ENCODE measurements at places on chromosomes 4 and X.
A peak's percentile ranks its signal among the peaks of the same experiment; 100 is the strongest.

- peak; percentile 17 for ATAC-seq
Observed at GRCh38 chrX:132023896-132024386, 839 bp downstream of the STK26 start.

DNA sequence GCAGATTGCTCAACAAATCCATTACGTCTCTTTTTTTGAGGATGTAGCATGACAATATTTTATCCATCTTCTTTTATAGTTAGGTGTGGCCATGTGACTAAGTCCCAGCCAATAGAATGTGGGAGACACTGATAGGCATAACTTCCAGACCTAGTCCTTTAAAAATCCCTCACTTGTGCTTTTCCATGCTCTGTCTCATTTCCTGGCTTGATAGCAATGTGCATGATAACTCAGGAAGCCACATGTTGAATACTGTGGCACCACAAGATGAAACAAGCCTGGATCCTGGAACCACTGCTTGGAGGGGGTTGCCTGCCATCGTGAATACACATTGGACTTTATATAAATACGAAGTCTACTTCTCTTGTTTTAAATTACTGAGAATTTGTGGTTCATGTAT, 184.0 kb upstream of the NEIL3 start:
- ATAC-seq: no peak

DNA sequence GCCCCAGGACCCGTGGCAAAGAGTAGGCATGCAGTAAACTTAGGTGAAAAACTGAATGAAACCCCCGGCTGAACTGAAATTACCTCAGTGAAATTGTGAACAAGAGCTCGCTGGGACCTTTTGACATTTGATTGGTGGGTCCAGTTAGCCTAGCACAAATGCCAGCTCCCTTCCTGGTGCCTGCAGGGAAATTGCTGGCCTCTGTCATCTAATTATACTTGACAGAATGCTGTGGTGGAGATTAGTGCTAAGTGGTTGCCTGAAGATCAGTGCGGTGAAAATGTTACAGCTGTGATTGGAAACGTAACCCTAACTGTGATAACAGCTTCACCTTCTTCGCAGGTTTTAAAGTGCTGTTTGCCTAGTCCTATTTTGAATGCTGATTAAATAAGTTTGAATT, 43.0 kb downstream of the ADD1 start:
- ATAC-seq: no peak

DNA sequence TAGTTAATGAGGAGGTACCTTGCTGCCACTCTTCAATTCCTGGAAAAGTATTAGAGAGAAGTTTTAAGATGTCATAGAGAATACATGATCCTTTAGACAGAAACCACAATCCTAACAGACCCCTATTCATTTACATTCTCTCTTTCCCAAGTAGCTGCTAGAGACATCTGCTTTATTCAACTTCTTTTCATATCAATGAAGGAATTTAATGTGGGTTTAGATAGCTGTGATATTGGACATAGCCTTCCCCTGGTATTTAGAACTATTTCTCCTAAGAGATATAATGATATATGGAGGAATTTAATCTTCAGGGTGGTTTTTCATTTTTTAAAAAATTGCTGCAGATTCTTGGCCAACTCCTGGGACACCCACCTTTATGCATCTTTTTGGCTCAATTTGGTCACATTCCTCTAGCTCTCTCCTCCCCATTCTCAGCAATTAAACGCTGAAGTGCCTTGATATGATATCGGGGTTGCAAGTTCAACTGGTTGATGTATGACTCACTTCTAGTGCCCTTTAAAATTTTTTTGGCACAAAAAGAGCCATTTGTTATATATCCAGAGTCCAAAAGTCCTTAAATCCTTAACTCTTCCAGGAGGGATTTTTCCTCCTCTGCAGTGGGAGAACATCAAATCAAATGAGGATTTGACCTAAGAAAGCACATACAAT, 57.6 kb downstream of the DOCK11 start:
- ATAC-seq: no peak

DNA sequence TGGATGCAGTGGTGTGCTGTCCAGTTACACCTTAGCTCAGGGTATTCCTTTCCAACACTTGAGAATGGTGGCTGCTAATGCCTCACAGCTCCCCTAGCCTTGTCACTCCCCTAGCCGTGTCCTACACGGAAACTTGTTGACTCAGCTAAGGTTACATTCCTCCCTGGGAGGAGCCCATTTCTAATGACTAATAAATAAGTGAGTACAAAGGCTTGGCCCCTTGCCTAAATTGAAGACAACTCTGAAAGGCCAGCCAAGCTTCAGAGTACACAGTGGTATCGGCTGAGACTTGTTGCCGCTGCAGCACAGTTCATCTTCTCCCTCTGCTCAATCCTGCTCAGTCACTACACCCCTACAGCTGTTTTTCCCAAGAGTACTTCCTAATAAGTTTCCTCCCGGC, 21.2 kb upstream of the SLC25A31 start:
- peak; percentile 50 for ATAC-seq

DNA sequence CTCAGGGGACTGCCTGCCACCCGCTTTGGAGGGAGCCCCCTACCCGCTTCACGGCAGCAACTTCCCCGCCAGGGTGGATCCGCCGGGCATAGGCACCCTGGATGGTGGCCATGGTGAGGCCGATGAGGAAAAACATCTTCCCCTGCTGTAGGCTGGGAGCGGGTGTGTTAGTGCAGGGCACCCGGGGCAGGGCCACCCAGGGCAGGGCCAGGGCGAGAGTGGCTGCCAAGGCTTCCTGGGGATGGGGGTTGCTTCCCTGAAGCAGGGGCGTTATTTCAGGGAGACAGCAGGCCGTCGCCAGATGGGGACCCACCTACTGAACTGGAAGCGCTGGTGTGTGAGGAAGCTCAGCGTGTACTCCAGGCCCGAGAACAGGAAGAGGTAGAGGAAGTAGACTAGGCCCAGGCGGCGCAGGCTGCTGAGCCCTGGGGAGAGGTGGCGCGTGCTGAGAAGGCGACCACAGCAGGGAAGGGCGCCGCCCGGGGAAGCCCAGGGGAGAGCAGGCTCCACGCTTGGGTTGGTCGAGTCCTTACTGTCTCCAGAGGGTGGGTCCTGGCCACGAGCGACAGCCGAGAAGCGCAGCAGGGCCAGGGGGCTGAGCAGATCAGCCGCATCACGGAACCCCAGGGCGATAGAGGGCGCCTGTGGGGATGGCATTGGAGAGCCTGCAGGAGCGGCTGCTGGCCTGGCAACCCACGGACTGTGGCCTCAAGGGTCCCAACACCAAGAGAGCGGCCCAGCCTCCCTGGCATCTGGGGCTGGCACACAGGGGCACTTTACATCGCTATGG, 31.5 kb downstream of the NOP14 start:
- ATAC-seq: peak; percentile 16

- no peak for ATAC-seq
Observed at GRCh38 chr4:1096841-1097240, 16.5 kb downstream of the RNF212 start.

DNA sequence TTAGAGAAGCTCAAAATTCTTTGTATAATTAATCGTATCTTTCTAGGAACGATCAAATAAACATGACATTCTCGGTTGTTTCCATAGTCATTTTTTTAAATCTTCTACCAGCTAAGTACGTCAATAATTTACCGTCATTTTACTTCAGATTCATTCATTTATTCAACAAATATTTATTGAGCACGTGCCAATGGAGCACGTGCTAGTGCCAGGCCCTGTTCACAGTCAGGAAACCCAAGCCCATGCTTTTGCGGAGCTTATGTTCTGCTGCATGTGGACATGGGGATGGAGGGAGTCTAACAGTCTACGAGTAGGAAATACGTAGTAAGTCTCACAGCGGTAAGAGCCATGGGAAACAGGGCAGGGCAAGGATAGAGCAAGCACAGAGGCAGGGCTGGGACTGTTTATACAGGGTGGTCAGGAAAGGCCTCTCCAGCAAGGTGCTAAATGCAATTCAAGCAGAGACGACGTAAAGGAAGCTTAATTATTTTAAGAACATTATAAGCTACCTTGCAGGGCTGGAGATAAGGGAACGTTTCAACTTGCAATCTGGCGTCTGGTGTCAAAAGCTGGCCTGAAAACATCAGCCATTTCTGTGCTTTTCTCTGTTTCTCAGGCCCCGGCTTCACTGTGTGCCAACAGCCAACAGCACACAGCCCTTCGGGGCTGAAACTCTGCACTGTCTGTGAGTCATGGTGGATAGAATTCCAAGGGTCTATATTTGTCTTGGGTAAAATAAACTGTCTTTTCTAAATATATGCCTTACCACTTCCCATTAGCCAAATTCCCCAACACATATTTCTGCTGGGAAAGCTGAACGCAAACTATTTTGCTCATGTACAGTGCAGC, 517.1 kb upstream of the ZFP42 start:
- ATAC-seq: peak; percentile 86

Measured in gastroesophageal sphincter (tissue), 4 donors.